Cardiac muscle cell (in vitro differentiated cells and primary cell): ENCODE measurements at places on chromosomes 1 and 21.

GRCh38 chr1:47198214-47198613, 8.4 kb upstream of the PDZK1IP1 start:
- no peak overlapping the region for H3K27ac ChIP-seq
- H3K27me3 ChIP-seq: peaks cover 19% of the 10 kb centered on the region
- no peak overlapping the region for H3K4me3 ChIP-seq
- DNase-seq: no peak
- H3K36me3 ChIP-seq: no peaks in the 10 kb centered on the region

- DNase-seq: no peak
- no peak overlapping the region for H3K4me3 ChIP-seq
- H3K27ac ChIP-seq: no peak overlapping the region
- no peaks in the 10 kb centered on the region for H3K27me3 ChIP-seq
- no peaks in the 10 kb centered on the region for H3K36me3 ChIP-seq
Observed at GRCh38 chr1:218454700-218455282, 109.7 kb downstream of the TGFB2 start.

GRCh38 chr1:227391879-227392278, 73.6 kb upstream of the CDC42BPA start:
- DNase-seq: no peak
- H3K36me3 ChIP-seq: no peaks in the 10 kb centered on the region
- H3K27ac ChIP-seq: no peak overlapping the region
- no peaks in the 10 kb centered on the region for H3K27me3 ChIP-seq
- H3K4me3 ChIP-seq: no peak overlapping the region

DNA sequence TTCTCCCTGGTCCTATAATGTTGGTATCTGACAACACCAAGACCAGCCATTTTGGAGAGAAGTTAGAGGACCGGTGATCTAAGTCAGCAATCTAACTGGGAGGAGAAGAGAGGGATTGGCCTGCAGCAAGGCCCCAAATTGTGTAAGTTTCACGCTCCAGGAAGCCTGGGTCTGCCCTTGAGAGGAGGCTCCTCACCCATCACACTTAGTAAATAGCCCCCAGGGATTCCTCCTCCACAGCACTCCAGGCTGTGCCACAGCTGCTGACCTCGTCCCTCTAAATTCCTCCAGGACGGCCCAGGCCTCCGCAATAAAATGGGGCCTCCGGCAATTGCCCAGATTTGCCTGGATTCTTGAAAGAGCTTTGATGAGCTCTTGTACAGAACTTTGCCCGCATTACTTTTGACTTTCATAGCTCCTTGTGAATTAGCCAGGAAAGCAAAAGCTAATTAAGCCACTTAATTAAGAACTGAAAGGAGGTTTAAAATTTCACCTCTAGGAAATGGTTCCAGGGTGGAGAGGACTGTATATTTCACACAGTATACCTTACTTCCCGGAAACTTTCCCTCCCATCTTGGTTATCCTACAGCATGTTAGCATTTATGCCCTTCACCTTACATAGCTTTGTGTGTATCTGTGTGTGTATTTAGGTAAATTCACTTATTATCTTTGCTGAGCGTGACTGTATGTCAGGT, 90.5 kb downstream of the LAMC2 start:
- H3K4me3 ChIP-seq: no peak overlapping the region
- no peak overlapping the region for H3K27ac ChIP-seq
- H3K36me3 ChIP-seq: no peaks in the 10 kb centered on the region
- H3K4me1 ChIP-seq: no peaks in the 10 kb centered on the region
